ENCODE measurements at places on chromosomes 5 and 9.
A peak's percentile ranks its signal among the peaks of the same experiment; 100 is the strongest.

DNA sequence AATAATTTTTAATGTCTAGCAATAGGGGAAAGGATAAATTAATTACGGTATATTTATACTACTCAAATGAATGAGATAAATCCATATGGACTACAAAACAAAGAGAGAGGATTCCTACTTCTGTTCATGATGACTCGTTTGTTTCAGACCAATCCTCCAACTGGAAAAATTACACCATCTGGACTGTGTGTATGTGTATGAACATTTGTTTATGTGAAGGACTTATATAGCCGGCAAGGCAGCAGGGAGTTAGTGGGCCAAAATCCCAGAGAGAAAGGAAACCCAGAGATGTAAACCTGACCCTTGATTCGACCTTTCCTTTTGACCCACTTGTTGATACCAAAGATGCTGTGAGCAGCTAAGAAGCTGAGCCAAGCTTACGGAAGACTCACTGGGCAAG is 20.1 kb downstream of the PDE6A start:
- no peak for DNase-seq

GRCh38 chr5:118597543-118597942 is 390.8 kb downstream of the DTWD2 start:
- DNase-seq = no peak

DNA sequence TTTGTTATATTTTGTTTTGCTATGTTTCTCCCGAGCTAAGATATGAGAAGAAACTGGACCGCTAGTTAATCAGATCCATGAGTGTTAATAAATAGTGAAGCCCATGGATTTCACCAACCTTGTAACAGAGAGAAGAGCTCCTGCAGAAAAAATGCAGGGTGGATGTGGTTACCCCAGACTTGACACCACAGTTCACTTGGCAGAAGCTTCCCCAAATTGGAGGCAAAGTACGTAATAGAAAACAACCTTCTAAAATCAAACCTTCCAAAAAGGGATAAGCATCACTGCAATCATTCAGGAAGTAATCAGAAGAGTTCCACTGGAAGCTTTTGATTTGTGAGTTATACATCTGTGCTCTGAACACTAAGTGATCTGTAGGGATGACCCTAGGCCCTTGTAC is 267.5 kb downstream of the ACTL7B start:
- no peak for DNase-seq

- no peak for DNase-seq
These were observed 380.8 kb downstream of the EBF1 start for GRCh38 chr5:158718738-158719505.

GRCh38 chr9:134413890-134414623 is 87.8 kb downstream of the RXRA start:
- DNase-seq = peak; percentile 85

DNA sequence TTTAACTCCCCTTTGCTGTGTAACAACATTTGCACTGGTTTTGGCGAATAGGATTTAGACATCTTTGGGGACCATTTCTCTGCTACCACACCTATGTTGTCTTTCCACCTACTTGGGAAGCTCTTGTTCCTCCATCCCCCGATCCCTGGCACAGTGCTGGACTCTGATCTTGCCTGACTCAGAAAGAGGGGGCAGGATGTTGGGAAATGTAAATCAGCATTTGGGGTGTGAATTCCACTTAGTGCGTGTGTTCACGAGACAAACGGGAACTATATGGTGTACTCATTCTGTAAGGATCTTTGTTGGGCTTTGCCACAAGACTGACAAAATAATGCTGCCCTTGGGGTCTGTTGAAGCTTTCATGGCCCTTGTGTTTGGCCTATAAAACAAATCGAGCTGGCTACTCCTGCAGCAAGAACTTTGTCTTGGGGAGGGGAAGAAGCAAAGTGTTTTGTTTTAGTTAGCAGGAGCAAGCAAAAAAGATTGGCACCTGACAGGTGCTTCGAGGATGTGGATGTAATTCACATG is 18.5 kb downstream of the TMEM268 start:
- no peak for DNase-seq

DNA sequence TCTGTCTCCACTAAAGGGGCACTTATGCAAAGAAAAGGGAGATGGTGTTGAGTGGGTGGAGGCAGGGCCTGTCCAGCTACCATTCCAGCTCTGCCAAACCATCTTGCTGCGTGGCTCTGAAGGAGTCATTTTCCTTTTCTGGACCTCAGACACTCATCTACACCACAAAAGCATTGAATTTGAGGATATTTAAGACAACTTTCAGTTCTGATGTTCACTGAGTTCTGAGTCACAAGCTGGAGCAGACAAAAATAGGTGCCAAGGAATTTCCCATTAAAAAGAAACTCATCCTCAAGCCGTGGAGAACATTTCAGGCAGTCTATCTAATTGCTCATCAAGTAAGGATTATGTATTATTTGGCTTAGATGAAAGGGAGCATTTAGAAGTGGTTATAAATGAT is 195.0 kb upstream of the TBC1D2 start:
- DNase-seq = no peak

DNA sequence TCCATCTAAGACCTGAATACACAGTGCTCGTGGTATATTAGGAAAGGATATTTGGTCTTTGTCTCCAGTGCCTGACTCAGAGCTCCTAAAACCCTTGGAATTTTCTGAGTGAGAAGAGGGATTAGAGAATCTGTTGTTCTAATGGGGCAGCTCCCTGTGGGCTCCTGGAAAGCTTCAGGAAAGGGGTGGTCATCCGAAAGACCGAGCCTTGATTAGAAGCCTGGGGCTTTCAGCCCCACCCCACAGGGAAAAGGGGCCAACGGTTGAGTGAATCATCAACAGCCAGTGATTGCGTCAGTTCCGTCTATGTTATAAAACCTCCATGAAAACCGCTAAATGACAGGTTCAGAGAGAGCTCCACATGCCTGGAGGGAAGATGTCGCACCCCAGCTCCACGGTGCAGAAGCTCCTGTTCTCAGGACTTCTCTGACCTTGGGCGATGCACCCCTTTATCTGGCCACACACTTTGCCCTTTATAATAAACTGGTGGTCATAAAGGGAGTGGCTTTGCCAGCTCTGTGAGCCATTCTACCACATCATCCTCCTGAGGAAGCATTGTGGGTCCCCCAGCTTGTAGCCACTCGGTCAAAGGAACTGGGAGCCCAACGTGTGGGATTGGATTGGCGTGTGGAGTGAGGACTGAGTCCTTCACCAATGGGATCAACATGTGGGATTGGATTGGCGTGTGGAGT is 71.0 kb upstream of the ICE1 start:
- no peak for DNase-seq

- no peak for DNase-seq
These were observed 689.4 kb upstream of the WWC1 start for GRCh38 chr5:167602067-167602466.

- no peak for DNase-seq
These were observed 12.4 kb downstream of the WNK2 start for GRCh38 chr9:93196096-93197055.

- no peak for DNase-seq
These were observed 106.2 kb upstream of the LMX1B start for GRCh38 chr9:126507318-126508109.

- no peak for DNase-seq
These were observed 175.6 kb downstream of the MEF2C start for GRCh38 chr5:88707216-88707965.

- DNase-seq = no peak
These were observed 5.9 kb downstream of the MACIR start for GRCh38 chr5:103264508-103264907.

GRCh38 chr5:152270096-152270495 is 135.0 kb downstream of the NMUR2 start:
- no peak for DNase-seq

GRCh38 chr5:32283539-32284377 is 29.0 kb downstream of the MTMR12 start:
- no peak for DNase-seq

DNA sequence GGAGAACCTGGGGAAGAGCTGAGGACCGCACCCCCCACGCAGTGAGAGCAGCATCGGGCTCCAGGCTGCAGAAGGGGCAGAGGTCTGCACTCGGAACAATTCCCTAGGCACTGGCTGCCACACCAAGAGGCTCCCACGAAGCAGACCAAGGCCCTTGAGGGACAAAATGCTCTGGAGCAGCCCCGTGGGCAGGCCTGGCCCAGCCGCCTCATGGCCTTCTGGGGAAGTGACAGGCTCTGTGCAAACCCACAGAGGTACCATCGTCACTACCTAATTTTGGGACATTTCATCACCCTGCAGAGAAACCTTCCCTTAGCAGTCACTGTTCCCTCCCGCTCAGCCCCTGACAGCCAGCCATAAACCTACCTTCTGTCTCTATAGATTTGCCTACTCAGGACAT is 15.9 kb downstream of the FBXW5 start:
- no peak for DNase-seq

GRCh38 chr9:12141422-12141821 is 551.8 kb upstream of the TYRP1 start:
- DNase-seq = no peak

GRCh38 chr9:129469988-129470316 is 150.9 kb downstream of the C9orf50 start:
- DNase-seq = no peak

All from NCI-H2107 (cell line).